ENCODE measurements at places on chromosomes 11 and 22.

DNA sequence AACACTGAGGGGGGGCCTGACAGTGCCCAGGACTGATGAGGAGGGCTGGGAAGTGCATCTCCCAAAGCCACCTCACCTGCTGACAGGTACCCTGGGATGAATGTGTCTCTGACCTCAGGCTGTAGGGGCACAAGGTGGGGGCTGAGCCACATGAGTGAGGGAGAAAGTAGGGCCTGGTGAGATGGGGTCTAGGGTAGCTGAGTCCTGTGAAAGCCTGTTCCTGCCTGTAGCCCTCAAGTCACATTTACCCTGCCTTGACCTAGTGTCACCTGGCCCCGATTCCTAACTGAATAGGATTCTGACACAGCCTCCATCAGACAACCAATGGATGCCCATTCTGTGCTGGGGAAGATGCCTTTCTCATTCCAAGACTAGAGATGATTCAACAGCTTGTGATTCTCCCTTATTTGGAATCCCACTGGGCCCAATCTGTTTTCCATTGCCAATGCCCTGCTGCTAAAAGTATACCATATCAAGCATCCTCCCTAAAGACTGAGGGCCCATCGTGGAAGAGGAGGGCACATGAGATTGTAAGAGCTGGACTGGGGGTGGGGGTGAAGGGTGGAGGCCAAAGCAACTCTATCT is 11.1 kb upstream of the RFPL1 start:
- DNase-seq, result no peak

- DNase-seq, result no peak
Measured at GRCh38 chr11:61699737-61700160, 19.6 kb downstream of the DAGLA start.

- no peak for DNase-seq
Measured at GRCh38 chr22:41198027-41198580, 7.0 kb upstream of the L3MBTL2 start.

DNA sequence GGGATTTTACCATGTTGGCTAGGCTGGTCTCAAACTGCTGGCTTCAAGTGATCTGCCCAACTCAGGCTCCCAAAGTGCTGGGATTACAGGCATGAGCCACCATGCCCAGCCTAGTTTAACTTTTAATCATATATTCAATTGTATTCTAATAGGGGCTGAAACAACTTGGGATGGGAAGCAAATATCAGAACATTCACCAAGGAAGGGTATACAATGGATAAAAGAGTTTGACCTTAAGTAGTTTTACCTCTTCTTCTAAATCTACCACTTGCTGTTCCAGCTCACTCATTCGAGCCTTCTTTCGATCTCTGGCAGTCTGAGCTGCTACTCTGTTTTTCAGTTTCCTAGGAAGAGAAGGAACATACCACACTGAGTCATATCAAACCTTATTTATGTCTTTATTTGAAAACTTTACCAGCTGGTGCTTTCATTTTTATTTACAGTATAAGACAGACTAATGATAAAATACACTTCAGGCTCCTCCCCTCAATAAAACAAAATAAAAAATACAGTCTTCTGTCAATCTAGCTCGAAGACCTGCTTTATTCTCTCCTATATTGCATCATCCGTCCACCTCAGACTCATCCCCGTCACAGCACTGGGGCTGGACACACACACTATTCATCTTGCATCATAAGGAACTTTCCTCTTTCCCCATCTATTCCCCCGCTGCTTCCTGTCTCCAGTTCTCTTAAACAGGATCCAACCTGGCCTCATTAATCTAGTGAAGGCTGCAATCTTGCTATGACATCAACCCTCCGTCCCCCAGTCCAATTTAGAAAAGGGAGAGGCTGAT is 1.4 kb downstream of the XBP1 start:
- DNase-seq, result peak; percentile 68

GRCh38 chr11:45624095-45624494 is 41.3 kb downstream of the CHST1 start:
- DNase-seq, result no peak

DNA sequence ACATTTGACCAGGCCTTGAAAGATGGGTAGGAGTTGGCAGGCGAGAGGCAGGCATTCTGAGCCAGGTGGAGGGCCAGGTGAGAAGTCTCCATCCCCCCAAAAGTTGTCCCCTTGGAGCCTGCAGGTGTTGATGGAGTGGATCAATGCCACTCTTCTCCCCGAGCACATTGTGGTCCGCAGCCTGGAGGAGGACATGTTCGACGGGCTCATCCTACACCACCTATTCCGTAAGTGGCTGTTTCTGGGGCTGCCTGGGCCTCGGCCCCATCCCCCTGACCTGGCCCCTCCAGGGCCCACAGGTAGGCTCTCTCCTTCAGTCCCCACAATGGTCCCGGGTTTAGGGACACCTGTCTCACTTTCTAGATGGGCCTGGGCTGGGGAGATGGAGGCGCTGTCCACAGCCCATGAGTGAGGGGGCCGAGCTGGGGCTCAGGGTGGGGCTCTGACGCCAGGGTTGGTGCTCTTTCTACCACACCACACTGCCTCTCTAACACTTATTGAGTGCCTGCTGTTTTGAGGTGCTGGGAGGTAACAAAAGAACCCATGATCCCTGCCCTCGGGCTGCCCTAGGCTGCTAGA is 7.0 kb downstream of the PARVG start:
- no peak for DNase-seq

DNA sequence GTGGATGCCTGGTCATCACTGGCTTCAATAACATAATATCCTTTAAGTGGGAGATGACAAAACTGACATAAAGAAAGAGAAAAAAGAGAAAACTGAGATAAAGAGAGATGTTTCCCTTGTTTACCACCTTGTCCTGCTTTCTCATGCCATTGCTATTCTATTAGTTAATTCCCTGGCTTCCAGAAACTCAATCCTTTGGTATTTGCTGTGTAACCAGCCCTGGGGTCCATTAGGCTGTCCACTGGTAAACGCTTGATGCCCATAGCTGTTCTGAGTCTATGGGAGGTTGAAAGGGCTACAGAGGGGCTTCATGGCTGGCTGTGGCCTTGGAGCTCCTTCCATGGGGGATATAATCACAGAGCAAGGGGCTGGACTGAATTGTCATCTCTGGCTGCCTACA is 243.4 kb upstream of the PLET1 start:
- DNase-seq, result no peak

DNA sequence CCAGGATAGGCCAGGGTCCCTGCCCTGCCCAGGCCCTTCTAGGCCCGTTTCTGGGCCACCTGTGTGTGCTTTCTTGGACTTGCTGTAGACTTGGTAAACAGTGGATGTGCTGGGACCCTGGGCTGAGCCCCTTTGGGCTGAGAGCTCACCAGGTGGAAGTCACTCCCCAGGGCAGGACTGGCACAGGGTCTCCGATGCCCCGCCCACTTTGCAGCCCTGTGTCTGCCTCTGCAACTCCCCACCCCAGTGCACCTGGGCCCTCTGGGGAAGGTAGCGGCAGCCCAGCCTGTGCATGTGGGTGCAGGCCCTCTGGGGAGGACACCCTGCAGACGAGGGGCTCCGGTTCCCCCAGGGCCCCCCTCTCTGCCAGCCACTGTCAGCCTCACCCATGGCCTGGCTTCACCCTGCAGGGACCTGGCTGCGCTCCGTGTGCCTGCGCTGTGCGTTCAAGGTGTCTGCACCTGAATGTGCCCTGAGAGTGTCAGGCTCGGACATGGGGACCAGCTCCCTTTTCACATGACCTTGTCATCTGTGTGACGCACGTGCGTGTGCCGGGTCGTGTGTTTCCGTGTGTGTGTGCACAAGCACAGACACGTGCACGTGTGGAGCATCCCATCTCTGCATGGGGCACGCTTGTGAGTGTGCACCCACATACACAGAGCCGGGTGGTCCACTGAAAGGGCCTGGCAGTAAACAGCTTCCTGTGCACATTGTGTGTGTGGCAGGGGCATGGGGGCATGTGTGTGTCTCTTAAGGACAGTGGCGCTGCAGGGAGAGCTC is 118.5 kb downstream of the KCNQ1OT1 start:
- DNase-seq, result no peak

Measured in COLO829 (cell line).